CD4-positive, alpha-beta memory T cell (primary cell): ENCODE measurements at places on chromosomes 1 and 21. TPM values are rescaled to one million over a fixed set of nuclear protein-coding genes. Genes with fewer than 3 reads are reported as not detected.

The KRTAP21-2 gene
- total RNA-seq: not detected

The OR2L8 gene
- total RNA-seq: 0.73 TPM

The NLRP3 gene
- total RNA-seq: 14.6 TPM

The KLF18 gene
- total RNA-seq: not detected

The C1orf226 gene
- total RNA-seq: not detected

The DCST2 gene
- total RNA-seq: 4.0 TPM

GRCh38 chr1:9087411-9088125 lies 18.1 kb upstream of the SLC2A5 start:
- no peak overlapping the region for H3K4me3 ChIP-seq
- no peaks in the 10 kb centered on the region for H3K36me3 ChIP-seq
- H3K27ac ChIP-seq: no peak overlapping the region
- H3K4me1 ChIP-seq: no peaks in the 10 kb centered on the region

GRCh38 chr1:184376369-184376768 lies 10.5 kb upstream of the C1orf21 start:
- H3K27ac ChIP-seq: no peak overlapping the region
- no peaks in the 10 kb centered on the region for H3K27me3 ChIP-seq
- no peaks in the 10 kb centered on the region for H3K4me1 ChIP-seq
- DNase-seq: no peak

DNA sequence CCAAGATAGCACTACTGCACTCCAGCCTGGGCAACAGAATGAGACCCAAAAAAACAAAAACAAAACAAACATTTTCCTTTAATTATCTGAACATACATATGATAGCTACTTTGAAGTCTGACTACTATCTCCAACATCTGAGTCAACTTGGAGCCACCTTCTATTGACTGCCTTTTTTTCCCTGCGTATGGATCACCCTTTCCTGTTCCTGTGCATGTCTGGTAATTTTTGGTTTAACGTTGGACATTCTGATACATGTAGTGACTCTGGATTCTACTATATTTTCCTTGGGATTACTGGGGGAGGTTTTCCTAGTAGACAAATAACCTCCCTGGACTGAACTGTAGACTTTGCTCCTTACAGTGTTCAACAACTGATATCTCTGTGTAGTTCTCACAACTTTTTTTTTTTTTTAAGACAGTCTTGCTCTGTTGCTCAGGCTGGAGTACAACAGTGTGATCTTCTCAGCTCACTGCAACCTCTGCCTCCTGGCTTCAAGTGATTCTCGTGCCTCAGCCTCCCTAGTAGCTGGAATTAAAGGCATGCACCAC lies 70.3 kb downstream of the KIAA0319L start:
- DNase-seq: no peak
- H3K4me1 ChIP-seq: peaks cover 13% of the 10 kb centered on the region
- H3K4me3 ChIP-seq: no peak overlapping the region
- no peaks in the 10 kb centered on the region for H3K27me3 ChIP-seq
- no peaks in the 10 kb centered on the region for H3K36me3 ChIP-seq

GRCh38 chr21:29309703-29310102 lies 11.0 kb downstream of the BACH1 start:
- no peak overlapping the region for H3K27ac ChIP-seq
- H3K4me1 ChIP-seq: peaks cover 13% of the 10 kb centered on the region
- H3K27me3 ChIP-seq: no peaks in the 10 kb centered on the region
- no peaks in the 10 kb centered on the region for H3K36me3 ChIP-seq
- H3K4me3 ChIP-seq: no peak overlapping the region

DNA sequence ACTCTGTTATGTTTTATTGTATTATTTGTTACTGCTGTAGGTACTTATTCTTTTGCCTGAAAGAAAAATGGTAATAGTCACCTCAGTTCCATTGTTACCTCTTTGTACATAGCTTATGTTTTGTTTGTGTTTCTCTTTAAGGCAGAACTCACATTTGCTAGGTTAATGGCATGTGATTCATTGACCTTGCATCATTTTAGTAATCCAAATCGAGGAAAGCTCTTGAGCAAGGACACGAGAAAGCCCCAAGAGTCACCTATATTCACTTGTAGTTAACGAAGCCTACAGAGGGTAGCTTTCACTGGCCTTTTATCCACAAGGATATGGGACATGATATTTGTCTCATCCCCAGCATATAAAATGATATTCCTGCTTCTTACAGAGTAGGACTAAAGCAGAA lies 1765.2 kb downstream of the NCAM2 start:
- H3K36me3 ChIP-seq: no peaks in the 10 kb centered on the region
- H3K27ac ChIP-seq: no peak overlapping the region
- no peaks in the 10 kb centered on the region for H3K27me3 ChIP-seq
- no peak overlapping the region for H3K4me3 ChIP-seq
- DNase-seq: no peak
